Cerebellar nuclear complex (tissue), 1 donor: ENCODE measurements at places on chromosomes 2 and 18.

GRCh38 chr2:117359266-117359914 lies 455.1 kb upstream of the DDX18 start:
- DNase-seq, result no peak

DNA sequence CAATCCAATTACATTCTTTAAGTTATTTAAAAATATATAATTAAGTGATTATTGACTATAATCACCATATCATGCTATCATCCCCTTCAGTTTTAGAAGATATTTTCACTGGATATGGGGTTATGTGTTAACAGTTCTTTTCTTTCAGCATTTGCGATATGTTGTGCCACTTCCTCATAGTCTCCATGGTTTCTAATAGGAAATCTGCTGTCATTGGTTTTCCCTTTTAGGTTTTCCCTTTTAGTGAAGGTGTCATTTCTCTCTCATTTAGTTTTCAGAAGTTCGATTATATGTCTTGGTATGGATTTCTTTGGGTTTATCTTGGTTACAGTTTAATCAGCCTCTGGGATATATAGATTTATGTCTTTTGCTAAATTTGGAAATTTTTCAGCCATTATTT lies 34.8 kb upstream of the EPG5 start:
- no peak for DNase-seq

DNA sequence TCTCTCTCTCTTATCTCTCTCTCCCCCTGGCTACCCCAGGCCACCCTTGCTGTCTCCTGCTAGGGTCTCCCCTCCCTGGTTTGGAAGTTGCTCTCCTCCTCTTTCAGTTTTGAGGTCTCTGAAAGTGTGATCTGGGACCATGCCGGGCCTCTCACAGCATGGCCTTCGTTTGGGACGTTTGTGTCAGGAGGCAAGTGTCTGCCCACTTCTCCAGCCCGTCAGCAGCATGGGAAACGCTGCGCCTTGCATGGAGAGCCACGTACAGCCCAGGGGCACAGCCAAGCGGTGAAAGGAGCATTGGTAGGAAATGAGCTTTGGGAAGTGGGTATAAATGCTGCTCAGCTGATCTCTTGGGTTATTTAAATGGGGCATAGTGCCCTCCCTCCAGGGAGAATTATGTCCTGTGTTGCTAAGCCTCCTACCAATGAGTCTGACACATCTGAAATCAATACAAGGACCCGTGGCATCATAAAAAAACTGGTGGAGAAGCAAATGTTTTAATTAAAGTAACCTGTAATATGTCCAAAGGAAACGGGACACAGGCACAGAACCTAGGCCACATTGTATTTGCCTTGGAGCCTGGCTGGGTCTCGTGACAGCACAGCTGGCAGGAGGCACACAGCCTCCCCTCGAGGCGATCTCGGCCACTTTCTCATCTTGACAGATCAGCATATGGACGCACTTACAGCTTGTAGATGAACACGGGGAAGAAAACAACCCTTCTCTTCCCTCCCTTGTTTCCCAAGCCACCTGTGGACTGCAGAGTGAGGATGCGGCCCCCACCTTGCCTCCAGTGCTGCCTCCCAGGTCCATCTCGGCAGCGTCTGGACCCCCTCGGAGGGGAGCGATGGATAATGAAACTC lies 72.7 kb downstream of the SH3RF3 start:
- DNase-seq, result no peak

GRCh38 chr2:171004833-171005232 lies 75.8 kb downstream of the GORASP2 start:
- no peak for DNase-seq

DNA sequence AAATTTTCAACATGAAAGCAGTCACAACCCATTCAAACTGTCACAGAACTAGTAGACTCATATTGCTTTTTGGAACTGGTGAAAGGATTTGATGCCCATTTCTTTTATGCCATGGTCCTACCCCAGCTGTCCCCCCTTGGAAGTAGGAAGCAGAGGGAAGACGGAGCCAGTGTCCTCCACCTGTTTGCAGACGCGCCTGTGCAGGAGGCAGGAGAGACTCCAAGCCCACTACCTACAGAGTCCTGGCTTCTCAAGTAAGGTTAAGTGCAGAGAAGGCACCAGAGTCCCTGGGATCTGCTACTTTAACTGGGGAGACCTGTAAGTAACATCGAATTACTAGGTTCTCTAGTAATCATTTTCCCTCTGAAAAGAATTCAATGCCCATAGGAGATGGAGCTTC lies 32.7 kb upstream of the DNMT3A start:
- no peak for DNase-seq

GRCh38 chr2:157413326-157414035 lies 30.4 kb downstream of the CYTIP start:
- DNase-seq, result no peak
